GOT3 (cell line): ENCODE measurements at places on chromosomes 5 and 9.

- DNase-seq, result no peak
Observed at GRCh38 chr5:177176175-177176711, 42.7 kb downstream of the NSD1 start.

DNA sequence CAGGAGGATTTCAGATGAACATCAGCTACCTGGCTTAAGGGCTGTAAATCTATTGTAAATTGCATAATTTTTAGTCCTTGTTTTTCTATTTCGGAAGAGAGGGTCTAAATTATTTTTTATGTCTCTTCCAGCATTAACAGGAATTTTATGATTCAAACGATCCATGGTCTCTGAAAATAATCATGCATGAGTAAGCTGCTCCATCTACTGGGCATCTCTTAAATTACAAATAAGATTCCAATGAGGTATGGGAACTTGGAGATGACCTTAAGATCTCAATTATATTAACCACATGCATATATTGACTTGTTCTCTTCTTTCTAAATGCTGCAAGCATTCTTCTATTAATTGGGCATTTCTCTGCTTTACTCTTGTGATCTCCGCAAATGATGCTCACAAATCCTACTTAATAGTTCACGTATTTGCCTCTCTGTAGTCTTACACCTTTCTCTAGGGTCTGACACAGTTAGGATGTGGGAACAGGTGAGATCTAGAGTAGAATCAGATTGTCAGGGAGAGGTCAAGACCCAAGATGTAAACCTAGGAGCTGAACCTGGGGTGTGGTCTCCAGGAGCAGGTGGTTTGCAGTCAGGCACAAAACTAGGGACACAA lies 86.9 kb downstream of the NUDT12 start:
- no peak for DNase-seq

DNA sequence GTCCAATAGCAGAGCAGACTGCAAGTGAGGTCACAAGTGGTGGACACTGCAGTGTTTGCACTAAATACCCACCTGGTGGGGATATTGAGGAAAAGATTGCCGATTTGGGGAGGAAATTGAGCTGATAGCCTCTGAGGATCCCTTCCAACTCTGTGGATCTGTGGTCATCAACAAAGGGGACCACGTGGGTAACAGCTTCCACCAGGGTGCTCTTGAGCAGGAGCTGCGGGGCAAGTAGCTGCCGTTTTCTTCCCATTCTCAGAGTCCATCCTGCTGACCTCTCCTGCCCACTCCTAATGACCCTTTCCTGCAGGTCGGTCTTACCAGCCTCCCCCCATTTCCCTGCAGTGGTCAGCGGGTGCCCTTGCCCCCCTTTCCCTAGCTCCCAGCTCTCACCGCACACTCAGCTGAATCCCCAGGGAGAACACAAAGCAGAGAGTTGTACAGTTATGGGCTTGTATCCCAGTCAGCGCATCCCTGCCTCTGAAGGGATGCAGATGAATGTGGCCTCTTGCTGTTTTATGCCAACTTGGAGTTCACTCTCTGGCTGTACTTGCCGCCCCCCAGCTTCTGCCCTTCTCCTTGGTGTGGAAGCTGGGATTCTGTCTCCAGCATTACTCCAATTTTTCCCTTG lies 18.0 kb downstream of the DAPK1 start:
- no peak for DNase-seq

DNA sequence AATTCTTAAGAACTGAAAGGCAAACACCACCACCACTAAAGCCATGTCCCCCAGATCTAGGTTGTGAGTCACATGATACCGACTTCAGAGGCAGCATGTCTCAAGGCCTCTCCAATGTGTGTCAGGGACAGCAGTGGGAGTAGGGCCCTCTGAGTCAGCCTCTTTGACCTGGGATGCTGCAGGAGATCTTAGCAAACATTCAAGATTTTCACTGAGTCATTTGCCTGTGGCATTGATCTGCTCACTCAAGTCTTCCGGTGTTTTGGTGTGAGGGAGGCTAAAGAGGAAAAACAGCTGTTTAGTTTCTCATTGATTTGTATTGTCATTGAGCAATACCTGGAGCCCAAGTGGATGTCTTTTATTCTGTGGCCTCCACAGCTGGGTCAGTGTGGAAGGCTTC lies 36.1 kb downstream of the TMC1 start:
- DNase-seq, result no peak

GRCh38 chr5:68499987-68500386 lies 284.4 kb downstream of the PIK3R1 start:
- no peak for DNase-seq

- no peak for DNase-seq
Observed at GRCh38 chr5:72295539-72295938, 24.5 kb downstream of the MRPS27 start.

DNA sequence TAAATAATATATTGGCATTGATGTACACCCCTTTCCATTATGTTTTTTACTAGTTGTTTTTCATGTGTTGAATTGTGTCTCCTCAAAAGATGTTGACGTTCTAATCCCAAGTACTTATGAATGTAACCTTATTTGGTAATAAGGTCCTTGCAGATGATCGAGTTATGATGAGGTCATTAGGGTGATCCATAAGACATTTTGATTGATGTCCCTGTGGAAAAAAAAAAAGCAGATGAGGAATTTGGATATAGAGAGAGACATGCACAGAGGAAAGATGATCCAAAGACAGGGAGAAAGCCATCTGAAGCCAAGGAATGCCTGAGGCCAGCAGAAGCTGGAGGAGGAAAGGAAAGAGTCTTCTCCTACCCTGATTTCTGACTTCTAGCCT lies 632.7 kb downstream of the TLR4 start:
- DNase-seq, result no peak

- DNase-seq, result no peak
Observed at GRCh38 chr5:174175716-174176268, 130.3 kb downstream of the NSG2 start.

- no peak for DNase-seq
Observed at GRCh38 chr5:3317051-3317795, 278.4 kb upstream of the IRX1 start.

DNA sequence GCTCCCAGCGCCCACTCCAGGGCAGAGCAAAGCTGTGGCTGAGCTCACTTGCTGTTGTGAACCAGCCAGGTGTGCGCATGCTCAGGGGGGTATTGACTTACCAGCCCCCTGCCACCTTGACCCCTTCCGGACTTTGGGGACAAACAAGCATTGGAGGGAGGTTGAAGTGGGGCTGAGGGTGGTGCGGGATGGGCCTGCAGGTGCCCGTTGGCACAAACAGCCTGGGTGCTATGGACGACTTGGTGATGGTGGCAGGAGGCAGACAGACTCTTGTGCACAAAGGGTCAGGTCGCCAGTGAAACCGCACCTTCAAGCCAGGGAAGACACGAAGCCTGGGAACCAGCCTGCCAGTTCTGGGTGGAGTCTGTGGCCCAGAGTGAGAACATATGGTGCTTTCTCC lies 858.5 kb upstream of the PTPRD start:
- DNase-seq, result no peak

DNA sequence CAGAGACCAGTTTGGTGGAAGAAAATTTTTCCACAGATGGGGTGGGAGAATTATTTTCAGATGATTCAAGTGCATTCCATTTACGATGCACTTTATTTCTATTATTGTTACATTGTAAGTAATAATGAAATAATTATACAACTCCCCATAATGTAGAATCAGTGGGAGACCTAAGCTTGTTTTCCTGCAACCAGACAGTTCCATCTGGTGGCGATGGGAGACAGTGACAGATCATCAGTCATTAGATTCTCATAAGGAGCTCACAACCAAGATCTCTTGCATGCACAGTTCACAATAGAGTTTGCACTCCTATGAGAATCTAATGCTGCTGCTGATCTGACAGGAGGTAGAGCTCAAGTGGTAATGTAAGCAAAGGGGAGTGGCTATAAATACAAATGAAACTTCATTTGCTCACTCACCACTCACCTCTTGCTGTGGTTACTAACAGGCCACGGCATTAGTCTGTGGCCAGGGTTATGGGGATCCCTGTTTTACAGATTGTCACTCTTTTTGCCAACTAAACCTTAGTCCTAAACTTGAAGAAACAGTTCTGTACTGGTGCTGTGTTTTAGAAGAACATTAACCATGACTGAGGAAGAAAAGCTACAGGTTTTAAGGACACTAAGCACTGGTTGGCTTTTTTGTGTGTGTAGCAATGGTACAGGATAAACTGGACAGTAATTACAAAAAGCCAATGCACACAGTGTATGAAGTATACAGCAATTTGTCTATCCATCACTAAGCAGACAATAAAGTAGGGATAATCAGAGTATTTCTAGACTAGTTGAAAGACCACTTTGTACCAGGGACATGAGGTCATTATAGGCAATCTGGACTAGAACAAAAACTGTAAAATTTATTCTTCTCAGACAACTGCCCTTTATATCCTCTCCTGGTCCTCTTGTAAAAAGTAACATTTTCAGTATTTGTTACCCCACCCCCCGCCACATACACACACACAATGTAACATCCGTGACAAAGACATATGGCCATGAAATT lies 9.9 kb downstream of the TMEM232 start:
- DNase-seq, result no peak

DNA sequence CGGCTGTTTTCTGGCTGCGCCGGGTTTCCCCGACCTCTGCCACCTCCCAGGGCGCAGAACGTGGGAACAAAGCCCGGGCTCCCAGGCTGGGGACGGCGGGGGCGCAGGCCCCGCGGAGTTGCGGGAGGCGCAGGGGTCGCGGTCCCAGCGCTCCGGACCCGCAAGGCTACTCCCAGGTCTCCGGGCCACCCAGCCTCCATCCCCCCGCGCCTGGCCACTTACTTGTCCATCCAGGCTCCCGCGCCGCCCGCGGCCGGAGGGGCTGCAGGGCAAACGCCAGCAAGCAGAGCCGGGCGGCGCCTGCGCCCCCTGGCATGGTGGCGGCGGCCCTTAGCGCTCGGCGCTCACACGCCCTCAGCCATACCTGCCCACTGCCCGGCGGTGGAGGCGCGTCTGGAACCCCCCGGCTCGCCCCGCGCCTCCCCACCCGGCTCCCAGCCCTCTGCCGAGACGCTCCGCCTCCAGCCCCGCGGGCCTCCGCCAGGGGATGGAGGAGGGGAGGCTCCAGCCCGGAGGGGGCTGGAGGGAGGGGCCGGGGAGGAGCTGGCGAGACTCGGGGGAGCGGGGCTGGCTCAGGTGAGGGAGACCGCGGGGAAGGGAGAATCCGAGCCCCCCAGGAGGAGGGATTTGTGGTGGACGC lies at the start of gene ADAM19:
Gene ADAM19 (minus strand): TSS at position 395 of the 640 bp plus-strand sequence. CDS start 79 bp downstream, at position 316.
- peak; percentile 43 for DNase-seq

- DNase-seq, result no peak
Observed at GRCh38 chr9:70061776-70062175, 18.1 kb downstream of the MAMDC2 start.

DNA sequence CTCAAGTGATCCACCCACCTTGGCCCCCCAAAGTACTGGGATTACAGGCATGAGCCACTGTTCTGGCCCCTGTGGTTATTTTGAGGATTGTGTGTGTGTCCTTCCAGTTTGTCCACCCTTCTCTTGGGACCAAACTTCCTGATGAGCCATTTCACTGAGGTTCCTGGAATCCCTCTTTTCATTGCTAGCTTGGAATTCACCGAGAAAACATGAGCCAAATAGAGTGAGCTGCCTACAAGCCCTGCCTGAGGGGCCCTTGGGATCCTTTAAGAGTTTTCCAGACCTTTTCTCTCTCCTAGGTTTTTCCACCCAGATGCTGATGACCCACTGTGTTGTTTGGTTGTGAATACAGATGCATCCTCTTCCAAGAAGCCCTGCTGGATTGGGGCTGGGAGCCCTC lies 13.2 kb upstream of the KIF12 start:
- DNase-seq, result no peak

DNA sequence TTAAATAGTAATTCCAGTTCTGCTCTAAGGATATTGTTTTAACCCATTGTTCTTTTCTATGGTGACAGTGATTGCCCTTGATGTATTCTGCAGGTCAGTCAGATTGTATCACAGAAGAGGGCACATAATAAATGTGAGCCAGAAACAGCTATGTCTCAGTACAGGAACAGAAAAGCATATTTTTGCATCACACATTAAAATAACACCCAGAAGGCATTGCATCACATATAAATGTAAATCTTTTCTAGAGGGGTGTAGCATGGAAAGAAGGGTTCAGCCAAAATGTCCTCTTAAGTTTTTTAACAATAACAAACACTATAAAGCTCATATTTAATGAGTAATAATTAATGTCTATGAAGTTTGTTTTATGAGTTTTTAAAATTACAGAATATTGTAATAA lies 30.0 kb downstream of the ZCCHC7 start:
- no peak for DNase-seq

DNA sequence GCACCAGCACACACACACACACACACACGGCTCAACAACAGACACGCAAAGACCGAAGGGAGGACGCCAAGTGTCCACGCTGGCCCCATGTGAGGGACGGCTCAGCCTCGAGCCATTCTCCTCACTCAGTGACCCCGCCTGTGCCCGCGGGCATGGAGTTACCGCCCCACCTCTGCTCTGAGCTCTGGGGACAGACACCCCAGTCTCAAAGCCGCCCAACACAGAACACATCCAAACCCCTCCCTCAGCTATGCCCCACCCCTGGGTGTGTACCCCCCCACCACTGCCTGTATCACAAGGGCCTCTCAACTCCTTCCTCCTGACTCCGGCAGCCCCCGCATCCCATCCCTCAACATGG lies 81.2 kb downstream of the CAMSAP1 start:
- no peak for DNase-seq

DNA sequence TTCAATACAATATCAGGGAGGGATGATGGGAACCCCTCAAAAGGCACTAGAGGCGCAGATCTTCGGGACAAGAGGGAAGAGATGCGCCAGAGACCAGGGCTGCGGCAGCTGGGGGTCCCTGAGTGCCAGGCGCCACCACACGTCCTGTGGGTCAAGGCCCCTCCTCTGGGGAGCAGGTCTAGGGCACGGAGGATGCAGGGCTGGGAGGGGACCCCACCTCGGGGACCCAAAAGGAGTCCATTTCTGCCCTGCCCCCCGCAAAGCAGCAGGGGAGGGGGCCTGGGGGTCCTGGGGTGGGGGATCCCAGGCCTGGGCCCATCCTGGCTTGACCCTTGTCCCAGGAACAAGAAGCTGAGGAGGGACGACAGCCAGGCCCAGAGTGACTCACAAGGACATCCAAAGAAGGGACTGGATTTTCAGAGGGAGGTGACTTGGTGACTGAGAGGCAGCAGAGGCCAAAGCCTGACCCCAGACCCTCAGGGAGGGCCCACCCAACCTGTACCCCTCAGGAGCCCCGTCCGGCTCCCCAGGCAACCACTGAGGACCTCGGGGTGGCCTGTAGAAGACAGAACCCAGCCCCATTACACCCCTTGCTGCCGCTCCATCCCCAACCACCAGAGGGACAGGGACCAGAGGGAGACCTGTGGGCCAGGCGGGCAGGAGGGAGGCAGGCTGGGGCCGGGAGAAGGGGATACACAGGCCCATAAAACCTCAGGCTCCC lies 54.2 kb downstream of the LRSAM1 start:
- DNase-seq, result no peak

DNA sequence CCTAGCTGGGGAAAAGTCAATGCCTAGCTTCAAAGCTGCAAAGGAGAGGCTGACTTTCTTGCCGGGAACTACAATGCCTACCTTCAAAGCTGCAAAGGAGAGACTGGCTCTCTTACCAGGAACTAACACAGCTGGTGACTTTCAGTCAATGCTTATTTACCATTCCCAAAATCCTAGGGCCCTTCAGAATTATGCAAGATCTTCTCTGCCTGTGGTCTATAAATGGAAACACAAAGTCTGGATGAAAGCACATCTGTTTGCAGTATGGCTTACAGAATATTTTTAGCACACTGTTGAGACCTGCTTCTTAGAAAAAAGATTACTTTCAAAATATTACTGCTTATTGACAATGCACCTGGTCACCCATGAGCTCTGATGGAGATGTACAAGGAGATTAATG lies 259.4 kb downstream of the PLK2 start:
- DNase-seq, result no peak

GRCh38 chr9:26947736-26948135 lies 694 bp upstream of the PLAA start:
- no peak for DNase-seq
